Ecto neural progenitor cell (in vitro differentiated cells): ENCODE measurements at places on chromosomes 12 and 14.

DNA sequence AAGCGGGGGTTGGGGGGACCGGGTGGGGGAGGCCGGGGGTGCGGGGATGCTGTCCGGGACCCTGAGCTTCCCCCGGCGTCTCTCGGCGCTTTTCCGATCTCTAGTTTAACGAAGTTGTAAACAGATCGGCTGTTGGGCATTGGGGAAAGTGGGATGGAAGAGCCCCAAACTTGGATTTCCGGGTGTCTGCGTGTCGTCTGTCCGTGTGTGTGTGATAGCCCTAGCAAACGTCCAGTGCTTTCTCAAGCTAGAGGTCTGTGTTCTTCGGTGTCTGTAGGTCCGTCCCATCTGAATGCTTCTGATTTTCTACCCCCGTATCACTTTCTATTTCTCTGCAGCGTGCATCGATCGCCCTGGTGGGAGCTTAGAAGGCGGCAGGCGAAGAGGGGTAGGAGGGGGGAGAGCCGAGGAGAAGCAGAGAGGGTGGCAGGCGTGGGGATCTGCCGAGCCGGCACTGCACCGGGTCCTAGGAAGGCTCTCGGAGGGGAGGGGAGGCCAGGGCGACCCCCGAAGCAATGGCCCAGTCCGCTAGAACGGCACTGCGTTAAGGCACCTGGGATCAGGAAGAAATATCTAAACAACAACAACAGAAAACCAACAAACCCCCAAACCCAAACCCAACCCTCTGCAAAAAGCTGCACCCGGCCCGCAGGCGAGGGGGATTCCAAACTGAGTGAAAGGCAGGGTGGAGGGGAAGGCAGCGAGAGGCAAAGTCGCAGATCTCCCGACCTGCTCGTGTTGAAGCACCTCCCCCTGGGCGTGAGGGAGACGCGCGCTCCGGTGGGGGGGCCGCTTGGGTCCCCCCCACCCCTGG is 1.0 kb downstream of the KCNA1 start:
- peak; percentile 59 for DNase-seq

DNA sequence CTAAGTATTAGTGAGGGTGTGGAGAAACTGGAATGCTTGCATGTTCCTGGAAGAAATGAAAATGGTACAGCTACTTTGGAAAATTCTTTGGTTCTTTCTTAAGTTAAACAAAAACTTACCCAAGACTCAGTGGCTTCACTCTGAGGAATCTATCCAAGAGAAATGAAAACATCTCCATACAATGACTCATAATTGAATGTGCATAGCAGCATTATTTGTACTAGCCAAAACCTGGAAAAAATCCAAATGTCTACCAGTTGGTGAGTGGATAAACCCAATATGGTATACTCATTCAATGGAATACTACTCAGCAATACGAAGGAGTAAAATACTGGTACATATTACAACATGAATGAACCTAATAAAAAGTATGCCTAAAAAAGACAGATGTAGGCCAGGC is 18.0 kb upstream of the CRACR2A start:
- DNase-seq, result no peak

DNA sequence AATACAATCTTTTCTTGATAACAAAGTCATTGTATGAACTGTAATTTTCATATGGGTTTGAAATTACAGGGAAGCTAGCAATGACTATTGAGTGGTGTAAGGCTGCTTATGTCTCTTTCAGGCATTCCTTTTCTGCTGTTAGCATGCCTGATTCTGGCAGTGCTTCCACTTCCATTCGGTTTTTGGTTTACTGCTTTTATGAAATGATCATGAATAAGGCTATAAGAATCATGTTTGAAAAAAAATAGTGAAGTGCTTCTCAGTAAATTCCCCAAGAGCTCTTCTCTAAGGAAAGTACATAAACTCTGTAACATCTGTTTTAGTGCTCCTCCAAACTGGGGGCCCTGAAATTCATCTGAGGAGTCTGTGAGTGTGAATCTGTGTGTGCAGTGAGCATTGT is 434.0 kb upstream of the RGS6 start:
- no peak for DNase-seq

- no peak for DNase-seq
Observed at GRCh38 chr12:124311292-124312109, 16.6 kb downstream of the RFLNA start.

- no peak for DNase-seq
Observed at GRCh38 chr12:70721216-70721615, 84.0 kb upstream of the PTPRB start.

DNA sequence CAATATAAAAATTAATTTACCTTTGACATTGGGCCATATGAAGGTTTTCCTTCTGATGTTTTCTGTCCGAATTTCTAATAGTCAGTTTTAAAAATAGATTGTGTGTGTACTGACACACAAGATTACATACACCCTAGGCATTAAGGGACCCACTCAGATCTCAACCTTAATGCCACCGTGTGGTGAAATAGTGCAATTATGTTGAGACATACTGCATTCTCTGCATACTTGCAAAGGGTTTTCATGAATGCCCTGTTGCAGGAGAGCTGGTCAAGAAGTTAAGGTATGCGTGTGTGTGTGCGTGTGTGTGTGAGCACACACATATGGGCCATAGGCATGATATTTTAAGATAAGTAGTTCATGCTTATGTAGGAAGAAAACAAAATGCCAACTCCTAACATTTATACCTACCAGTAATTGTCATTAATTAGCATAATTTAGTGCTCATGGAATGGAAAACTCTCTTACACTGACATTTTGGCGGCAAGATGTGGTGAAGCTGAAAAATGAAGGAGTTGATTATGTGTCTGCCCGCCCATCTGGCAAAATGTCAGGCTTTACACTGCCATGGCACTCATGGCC is 58.8 kb downstream of the PIK3C2G start:
- peak; percentile 60 for DNase-seq
